Spinal cord (tissue), 10 donors: ENCODE measurements at places on chromosomes 7 and 10.

- no peak for DNase-seq
Measured at GRCh38 chr7:157711353-157711888, 374.6 kb downstream of the DNAJB6 start.

DNA sequence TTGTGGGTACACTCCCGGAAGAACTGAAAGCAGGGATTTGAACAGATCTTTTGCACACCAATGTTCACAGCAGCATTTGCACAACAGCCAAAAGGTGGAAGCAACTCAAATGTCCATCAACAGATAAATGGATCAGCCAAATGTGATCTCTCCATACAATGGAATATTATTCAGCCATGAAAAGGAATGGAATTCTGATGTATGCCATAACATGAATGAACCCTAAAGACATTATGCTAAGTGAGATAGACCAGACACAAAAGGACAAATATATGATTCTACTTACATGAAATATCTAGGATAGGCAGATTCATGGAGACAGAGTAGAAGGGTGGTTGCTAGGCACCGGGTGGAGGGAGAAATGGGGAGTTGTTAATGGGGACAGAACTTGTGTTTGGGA, 36.7 kb downstream of the CLEC2L start:
- no peak for DNase-seq

GRCh38 chr10:29949411-29950011, 109.9 kb downstream of the JCAD start:
- no peak for DNase-seq

DNA sequence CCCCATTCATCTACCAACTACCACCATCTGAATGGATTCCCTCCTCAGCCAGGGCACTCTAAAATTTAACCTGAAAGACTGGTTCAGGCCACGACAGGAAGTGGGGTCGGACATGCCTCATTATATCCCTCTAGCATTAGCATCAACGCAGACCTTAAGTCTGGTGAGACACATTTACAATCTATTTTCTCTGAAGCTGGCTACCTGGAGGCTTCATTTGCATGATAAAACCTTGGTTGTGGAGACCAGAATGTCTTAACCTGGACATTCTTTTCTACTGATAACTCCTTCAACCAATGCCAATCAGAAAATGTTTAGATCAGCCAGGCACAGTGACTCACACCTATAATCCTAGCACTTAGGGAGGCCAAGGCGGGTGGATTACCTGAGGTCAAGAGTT, 42.3 kb downstream of the SVOPL start:
- no peak for DNase-seq

DNA sequence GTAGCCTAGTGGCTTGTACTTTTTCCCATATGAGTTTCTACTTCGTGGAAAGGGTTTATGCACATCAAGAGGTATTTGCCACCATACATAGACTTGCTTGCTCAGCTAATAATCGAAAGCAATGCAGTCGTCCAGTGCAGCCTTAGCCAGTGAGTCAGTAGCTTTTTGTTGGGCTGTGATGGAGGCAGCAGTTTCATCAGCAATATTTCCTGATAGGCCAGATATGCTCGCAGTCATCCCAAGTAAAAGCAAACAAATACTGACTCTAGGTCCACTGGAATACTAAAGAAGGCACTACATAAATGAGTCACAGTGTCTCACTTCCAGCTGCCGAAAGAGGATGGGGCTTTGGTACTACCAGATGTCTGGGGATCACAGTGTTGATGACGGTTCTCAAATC, 2.1 kb upstream of the BNIP3 start:
- DNase-seq = no peak
